Activated T-helper 9 cell treated with anti-CD3 and anti-CD28 coated beads, Interleukin-2, amount 50 U/mL, for 16 hours (primary cell): ENCODE measurements at places on chromosomes 6 and 20.

DNA sequence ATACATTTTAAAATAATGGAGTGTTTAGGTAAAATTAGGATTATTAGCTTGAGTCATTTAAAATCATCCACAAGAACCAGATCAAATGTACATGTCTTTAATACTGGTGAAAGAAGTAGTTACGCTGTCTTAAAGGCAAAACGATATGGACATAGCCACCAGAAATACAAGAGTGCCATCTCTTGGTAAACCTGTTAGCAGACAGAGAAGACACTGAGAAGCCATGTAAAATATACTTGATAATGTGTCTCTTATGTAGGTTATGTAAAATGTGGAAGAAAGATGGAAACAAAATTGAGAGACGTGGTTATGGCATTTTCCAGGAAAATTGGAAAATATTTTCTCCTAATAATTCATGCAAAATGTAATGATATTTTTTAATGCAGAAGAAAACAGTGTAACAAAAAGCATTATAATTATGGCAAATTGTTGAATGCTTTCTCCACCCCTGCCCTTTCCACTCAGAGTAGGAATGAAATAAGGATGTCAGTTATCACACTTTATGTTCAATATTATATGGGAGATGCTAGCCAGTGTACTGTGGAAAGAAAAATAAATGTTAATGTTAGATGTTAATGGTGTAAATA lies 12.2 kb upstream of the SLC17A2 start:
- DNase-seq = no peak

- DNase-seq = no peak
Measured at GRCh38 chr6:154284313-154284853, 72.2 kb downstream of the IPCEF1 start.

DNA sequence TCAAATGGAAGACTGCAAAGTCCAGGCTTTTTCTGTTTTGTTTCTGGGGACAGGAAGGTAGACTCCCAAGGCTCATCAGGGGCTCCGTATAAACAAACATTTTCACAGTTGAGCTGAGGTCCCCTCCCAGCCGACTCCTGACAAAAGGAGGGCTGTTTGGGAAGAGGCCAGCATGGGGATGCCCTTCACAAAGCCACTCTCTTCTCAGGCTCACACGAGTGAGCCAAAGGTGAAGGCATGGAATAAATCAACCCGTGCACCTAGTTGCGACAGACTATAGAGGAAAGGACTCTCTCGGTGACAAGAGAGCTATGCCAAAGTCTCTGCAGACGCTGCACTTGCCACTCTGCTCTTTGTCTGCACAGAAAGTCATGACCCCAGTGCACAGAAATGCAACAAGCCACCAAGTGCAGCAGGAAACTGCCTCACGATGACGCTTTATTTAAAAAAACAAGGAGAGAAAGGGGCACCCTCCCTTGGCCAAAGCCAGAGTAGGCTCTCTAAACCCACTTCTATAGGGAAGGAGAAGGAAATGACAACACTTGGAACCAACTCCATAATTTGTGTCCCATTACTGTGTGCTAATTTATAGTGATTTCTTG lies 21.0 kb downstream of the JAG1 start:
- no peak for DNase-seq

DNA sequence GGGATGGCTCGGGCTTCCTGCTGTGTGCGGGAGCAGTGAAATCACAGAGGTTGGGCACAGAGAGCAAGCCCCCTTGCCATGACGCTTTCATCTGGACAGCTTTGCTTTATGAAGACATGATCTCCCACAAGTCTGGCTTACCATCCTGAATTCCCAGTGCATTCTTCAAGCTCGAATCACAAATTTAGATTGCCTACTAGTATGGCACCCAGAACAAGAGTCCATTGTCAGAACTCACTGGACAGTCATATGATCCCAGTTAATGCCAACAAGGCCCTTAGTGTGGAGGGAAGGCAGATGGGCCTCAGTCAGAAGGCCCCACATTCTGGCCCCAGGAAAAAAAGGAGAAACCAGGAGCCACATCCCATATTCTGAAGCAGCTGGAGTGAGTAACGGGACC lies 147.3 kb upstream of the FOXQ1 start:
- no peak for DNase-seq

DNA sequence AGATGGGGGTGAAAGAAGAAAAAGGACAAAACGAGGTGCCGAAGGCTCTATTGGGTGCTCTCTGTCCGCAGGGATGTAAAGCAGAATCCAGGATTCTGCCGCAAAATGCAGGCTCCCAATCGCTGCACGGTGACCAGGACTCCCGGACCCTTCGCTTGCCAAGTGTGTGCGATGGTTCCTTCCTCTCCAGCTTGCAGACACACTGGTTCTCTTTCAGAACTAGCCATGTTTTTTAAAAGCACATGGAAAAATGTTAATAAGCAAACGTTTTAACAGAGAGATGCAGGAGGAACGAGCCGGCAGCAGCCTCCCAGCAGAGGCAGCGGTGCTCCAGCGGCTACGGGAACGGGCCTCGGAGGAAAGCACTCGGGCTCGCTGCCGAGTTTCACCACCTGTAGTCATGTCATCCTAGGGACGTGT lies 59.6 kb downstream of the ZNF831 start:
- DNase-seq = no peak

- DNase-seq = no peak
Measured at GRCh38 chr6:20312606-20313005, 89.1 kb upstream of the E2F3 start.

DNA sequence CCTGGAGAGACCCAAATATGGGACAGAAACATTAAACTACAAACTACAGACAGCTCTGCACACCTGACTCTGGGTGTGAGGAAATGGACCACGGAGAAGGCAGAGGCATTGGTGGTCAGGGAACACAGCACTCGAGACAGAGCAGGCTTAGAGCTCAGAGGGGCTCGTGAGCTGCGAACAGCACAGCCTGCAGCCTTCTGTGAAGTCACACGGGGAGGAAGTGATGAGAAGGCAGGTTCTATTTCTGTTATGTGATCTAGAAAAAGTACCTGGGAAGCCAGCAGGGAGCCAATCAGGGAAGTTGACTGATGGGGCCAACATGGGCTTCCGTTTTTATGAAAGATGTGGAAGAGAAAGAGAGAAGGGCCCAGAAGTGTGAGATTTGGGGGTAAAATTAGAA lies 88.9 kb upstream of the SNAP25 start:
- no peak for DNase-seq

DNA sequence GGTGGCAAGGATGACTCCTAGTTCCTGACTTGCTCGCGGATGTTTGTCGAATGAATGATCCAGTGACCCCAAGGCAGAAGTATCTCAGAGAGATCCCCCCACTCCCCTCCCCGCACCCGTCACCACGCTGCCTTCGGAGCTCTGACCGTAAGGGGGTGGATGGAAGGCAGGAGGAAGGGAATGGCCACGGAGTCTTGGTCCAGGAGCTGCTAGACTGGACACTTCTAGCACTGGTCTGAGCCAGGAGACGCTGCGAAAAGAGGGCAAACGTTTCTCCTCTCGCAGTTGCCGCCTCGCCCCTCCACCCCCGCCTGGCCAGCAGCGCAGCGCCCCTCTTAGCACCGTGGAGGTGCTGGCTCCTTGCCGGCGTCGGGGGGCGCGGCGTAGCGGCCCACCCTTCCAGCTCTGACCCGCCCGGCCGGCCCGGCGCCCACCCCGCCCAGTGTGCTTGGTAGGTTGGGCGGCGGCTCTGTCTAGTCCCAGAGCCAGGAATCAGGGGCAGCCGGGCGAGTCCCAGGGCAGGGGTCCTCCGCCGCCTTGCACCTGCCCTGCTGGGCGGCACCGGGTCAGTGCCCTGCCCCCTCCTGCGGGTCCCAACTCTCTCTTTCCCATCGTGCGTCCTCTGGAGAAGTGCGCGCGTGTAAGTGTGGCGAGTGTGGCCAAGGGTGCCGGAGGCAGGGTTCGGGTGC lies 2.4 kb upstream of the DBNDD2 start:
- DNase-seq = no peak

DNA sequence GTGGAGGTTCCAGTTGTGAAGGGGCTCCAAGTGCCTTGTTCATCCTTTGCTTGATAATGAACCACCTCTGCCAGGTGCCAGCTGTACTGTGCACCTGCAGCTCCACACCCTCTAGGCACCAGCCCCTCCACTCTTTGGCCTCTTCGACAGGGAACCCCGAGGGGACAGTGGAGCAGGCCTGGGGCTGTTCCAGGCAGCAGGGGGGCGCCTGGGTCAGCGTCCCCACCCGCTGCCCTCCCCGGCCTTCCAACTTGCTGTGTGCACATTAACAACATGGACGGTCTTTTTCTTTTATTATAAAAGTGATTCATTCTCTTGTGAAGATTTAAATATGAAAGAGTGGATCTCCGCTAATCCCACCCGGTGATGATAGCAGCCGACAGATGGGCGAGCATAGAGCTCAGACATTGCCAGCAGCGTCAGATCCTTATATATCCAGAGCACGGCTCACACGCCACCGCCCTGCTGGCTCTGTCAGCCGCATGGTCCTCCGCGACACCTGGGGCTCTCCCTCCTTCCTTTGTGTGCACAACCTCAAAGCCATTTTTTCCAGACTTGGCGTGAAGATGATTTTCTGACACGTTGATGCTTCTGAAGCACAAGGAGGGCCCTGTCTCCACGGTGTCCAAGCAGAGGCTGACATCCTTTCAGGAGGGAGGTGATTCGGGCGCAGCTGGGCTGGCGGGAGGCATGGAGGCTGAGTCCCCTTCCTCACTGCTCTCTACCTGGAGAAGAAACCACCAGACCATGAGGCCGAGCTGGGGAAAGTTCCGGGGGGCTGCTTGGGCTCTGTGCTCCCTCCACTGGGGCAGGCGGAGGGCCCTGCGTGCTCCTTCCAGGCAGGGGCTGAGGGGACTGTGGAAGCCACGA lies 22.2 kb upstream of the MRGBP start:
- no peak for DNase-seq

- no peak for DNase-seq
Measured at GRCh38 chr6:145199961-145200360, 535.4 kb downstream of the EPM2A start.
